Activated effector memory CD4-positive, alpha-beta T cell treated with anti-CD3 and anti-CD28 coated beads, Interleukin-2, amount 50 U/mL, for 16 hours (primary cell): ENCODE measurements at places on chromosomes 1 and 21.
A peak's percentile ranks its signal among the peaks of the same experiment; 100 is the strongest.

DNA sequence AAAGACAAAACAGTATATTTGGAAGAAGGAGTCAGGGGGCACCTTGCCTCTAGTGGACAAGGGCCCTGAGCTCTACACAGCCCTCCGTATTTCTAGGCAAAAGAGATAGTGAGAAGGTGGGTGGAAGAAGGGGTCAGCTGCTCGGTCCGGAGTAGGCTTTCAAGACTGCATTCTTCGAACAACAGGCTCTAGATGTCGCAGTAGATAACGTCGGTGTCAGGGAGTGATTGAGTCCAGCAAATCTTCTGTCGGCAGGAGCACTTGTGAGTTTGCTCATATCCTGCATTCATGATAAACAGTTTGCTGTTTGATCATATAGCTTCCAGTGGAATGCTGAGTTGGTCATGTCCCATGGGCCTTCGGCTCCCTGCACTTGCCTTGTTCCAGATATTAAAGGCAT lies 36.8 kb downstream of the DIPK1A start:
- DNase-seq: no peak

- DNase-seq: no peak
Measured at GRCh38 chr1:59016390-59016789, 232.5 kb upstream of the JUN start.

- no peak for DNase-seq
Measured at GRCh38 chr21:18549214-18549905, 145.8 kb upstream of the TMPRSS15 start.

DNA sequence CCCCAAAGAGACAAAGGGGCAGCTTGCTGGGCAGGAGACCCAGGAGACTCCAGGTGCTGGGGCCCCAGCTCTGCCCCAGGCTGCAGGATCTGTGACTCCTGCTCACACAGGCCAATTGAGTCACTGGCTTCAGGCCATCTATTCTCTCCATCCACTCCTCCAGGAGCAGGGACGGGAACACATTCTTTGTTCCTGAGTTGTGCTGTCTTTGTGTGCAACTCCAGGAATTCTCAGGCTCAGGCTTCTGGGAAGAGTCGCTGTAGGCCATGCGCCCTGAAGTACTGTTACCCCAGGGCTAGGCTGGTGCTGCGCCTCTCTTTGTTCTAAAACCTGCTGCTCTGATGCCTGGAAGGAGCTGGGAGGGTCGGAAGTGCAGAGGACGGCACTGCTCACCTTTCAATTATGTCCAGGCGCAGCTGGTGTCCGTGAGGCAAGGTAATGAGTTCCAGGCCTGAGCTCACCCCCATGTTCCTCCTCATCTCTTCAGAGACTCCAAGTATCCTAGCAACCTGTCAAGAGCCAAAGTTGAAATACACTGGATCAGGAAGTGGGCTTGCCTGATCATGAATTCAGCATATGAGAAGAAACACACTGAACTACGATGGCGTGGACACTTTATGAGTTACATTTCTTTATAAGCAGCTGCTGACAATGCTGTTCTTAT lies 105.9 kb downstream of the BCAR3 start:
- DNase-seq: no peak

- no peak for DNase-seq
Measured at GRCh38 chr1:153933430-153933829, 10.7 kb upstream of the GATAD2B start.

- no peak for DNase-seq
Measured at GRCh38 chr1:2981388-2981787, 39.9 kb upstream of the ACTRT2 start.

DNA sequence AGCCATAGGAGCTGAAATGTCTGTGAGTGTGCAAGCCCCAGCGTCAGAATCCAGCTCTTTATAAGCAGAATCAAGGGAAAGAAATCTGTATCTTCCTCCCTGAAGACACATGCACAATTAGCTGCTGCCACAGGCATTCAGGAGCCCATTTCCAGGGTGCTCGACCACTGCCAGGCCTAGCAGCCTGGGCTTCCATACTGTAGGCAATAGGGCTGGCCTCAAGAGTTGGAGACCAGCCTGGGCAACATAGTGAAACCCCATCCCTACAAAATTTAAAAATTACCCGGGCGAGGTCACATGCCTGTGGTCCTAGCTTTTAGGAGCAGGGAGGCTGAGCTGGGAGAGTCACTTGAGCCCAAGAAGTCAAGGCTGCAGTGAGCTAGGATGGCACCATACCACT lies 41.0 kb downstream of the NEK2 start:
- DNase-seq: no peak

GRCh38 chr21:24289539-24289938 lies 1317.7 kb downstream of the MRPL39 start:
- no peak for DNase-seq

GRCh38 chr1:241934201-241934848 lies 23.2 kb upstream of the BECN2 start:
- DNase-seq: no peak

DNA sequence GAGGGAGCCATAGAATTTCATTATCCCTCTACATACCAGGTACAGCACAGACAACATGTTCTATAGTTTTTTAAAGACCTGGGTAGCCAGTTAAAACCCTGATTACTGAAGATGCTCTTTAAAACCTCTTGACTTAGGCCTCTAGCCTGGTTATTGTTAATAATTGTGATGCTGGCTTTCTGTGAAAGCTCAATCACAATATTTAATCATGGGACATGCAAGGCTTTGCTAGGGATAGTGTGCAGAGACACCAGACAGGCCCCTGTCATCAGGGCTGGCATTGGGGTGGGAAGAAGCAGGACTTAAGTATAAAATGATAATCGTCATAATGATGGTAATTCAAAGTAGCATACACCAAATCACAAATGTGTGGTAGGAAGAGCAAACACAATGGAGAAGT lies 274.4 kb downstream of the PTBP2 start:
- DNase-seq: no peak

GRCh38 chr1:233368106-233368788 lies 40.7 kb downstream of the MAP3K21 start:
- DNase-seq: no peak

DNA sequence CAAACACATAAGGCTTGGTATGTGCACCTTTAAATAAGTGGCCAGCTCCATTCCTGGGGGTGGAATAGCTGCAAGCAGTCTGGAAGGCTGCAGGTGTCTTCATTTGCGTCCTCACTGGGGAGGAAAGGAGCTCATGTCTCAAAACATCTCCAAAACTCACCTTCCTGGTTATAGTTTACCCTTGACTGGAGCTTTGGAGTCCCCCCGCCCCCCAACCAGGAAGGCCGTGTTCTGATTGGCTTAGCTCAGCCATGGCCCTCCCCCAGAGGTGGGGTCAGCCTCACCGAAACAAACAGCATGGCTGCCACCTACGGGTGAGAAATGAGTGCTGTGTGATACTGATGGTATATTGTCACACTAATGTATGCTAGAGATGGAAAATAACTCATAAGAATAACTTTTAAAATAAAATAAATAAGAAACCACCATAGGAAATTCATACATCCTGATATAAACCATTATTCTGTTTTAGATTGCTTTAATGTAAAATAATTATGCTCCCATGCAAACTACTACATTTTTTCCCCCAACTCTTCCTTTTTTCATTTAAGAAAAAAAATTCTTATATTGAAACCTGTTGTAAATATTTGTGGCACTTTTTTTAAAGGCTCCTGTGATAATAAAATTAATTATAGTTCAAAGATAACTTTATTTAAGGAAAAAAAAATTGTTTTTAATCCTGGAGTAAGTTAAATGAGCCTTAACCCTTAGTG lies 90.8 kb downstream of the ZP4 start:
- peak; percentile 66 for DNase-seq

- no peak for DNase-seq
Measured at GRCh38 chr1:234845836-234846235, 235.9 kb upstream of the IRF2BP2 start.

GRCh38 chr1:179969962-179970361 lies 15.4 kb downstream of the CEP350 start:
- DNase-seq: no peak

GRCh38 chr21:27448960-27449359 lies 482.1 kb upstream of the ADAMTS5 start:
- no peak for DNase-seq

GRCh38 chr1:66637146-66637545 lies 103.2 kb downstream of the SGIP1 start:
- no peak for DNase-seq

DNA sequence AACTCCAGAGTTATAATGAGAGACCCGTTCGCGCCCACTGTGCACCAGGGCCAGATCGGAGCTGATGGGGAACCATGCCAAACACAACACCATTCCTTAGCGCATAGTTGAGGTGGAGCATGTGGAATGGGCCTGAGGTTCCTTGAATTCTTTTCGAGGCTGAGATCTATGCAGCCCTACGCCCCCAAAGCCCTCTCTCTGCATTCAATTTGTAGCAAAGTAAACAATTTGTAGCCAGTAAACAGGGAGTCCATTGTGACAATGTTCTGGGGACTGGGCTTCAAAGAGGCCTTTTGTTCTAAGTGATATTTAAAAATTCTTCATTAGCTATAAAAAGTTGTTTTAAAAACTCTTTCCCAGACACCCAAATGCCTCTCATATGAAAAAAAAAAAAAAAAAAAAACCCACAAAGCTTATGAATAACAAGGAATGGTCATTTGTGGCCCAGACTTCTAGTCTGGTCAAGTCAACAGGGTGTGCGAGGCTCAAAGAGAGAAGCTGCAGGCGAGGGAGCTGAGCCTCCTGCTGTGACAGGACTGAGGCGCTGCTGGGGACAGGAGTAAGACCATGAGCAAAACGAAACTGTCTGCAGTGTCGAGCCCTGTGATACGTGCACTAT lies 30.6 kb upstream of the KCNE2 start:
- DNase-seq: no peak

- DNase-seq: no peak
Measured at GRCh38 chr1:13507075-13507474, 6.7 kb downstream of the LRRC38 start.

DNA sequence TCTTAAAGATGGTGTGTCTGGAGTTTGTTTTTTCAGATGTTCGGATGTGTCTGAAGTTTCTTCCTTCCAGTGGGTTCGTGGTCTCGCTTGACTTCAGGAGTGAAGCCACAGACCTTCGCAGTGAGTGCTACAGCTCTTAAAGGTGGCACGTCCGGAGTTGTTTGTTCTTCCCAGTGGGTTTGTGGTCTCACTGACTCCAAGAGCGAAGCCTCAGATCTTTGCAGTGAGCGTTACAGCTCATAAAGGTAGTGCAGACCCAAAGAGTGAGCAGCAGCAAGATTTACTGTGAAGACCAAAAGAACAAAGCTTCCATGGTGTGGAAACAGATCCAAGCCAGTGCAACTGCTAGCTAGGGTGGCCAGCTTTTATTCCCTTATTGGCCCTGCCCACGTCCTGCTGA lies 1430.4 kb upstream of the B3GALT2 start:
- DNase-seq: no peak

DNA sequence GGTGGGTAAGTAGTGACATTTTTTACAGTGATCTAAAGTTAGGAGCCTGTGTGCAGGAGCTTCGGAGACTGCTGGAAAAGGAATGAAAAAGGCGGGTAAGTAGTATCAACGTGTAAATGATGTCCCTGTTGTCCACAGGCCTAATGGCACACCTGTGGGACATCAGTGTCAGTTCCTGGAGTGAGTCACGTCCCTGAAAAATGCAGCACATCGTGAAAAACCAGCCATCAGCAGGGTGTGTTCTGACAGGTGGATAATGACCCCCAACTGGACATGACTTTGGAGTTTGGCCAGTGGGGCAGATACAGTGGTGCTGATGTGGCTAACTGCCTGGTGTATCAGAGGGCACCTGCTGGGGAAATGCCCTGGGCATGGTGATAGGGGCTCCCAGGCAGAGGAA lies 12.0 kb upstream of the PRDM15 start:
- DNase-seq: no peak

DNA sequence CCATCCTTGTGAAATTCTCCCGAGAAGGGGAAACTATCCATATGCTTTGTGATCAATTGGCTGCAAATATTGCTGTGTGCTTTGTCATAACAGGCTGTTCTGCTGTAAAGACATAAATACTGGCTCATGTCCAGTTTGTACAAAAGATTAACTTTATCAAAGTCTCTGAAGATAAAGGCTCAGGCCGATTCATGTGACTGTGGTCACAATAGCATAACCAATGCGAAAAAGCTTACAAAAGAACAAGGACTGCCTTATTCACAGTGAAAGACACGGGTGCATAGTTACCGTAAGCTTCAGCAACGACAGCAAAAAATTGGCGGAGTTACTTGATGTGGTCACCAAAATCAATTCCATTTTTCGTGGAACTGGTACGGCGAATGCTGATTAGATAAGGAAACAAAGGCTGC lies 173.6 kb upstream of the CHRM3 start:
- no peak for DNase-seq

DNA sequence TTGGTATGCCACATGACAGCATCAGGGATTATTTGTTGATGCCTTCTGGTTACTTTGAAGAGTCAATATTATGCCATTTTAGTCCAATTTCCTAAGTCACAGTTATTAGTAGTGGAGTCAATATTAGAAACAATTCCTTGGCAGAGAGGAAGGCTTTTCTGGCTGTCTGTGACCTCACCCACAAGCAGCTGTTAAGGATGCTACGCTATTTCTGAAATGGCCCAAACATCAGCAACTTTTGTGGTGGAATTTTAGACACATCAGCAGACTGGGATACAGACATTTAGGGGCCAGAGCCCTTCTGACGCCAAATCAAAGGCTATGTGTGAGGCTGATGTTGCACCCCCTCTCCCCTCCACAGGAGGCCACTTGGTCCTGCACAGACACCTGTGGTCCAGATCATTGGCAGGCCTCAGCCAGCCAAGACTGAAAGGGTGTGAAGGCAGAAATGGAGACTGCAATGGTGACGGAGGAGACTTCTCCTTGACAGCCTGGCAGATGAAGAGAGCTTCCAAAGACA lies 9.2 kb upstream of the RXRG start:
- DNase-seq: no peak

- DNase-seq: no peak
Measured at GRCh38 chr1:111831153-111831552, 75.5 kb downstream of the DDX20 start.

GRCh38 chr1:59062743-59063142 lies 234.2 kb upstream of the FGGY start:
- no peak for DNase-seq

GRCh38 chr1:200646515-200646914 lies 23.2 kb downstream of the DDX59 start:
- no peak for DNase-seq

- DNase-seq: no peak
Measured at GRCh38 chr1:195965475-195965874, 642.8 kb downstream of the KCNT2 start.

DNA sequence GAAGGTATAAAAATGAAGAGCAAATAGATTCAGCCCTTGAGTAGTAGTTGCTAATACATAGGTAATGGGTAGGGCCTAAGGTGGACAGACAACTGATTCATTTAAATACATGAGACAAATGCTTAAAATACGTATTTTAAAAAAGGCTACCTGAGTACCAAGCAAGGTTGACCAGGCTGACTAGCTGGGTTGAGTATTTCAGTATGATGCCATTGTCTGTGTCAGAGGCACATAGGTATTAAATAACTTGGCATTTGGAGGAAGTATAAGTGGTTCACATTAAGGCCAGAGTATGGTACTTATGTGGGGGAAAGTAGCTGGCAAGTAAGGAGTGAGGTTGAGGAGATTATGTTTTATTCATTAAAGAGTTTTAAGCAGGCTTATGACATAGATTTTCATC lies 19.4 kb downstream of the NEK7 start:
- no peak for DNase-seq
